ENCODE measurements at places on chromosomes 5 and 9.

DNA sequence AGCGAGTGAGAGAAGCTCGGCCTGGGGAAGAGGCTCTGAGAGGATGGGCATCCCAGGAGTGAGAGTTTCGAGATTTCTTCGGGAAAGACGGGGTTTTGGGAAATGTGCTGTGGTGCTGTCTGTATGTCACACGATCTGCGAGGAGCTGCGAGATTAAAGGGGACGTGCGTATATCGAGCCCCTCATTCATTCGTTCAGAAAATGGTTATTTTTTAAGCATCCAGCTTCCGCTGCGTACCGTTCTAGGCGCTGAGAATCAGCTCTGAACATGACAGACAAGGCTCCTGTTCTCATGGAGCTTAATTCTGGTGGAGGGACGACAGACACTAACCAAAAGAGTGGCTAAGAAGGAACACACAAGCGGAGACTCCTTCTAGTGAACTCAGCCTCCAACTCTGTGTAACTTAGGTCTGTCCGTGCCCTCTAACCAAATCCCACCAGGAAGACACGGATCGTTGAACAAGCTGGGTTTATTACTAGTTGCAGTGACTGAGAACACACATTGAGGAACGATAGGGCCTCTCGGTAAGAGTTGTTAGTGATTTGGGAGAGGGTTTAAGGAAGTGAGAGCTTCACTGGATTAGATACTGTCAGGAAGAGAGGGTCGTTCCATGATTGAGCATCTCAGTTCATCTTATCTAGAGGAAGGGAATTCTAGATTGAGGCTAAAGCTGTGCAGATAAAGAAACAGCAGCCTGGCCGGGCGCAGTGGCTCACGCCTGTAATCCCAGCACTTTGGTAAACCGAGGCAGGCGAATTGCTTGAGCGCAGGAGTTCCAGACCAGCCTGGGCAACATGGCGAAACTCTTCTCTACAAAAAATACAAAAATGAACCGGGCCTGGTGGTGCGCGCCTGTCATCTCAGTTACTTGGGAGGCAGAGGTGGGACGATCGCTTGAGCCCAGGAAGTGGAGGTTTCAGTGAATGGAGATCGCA, 1.0 kb upstream of the FBXW11 start:
- DNase-seq = no peak

GRCh38 chr5:176180339-176180738, 57.9 kb upstream of the SIMC1 start:
- no peak for DNase-seq

DNA sequence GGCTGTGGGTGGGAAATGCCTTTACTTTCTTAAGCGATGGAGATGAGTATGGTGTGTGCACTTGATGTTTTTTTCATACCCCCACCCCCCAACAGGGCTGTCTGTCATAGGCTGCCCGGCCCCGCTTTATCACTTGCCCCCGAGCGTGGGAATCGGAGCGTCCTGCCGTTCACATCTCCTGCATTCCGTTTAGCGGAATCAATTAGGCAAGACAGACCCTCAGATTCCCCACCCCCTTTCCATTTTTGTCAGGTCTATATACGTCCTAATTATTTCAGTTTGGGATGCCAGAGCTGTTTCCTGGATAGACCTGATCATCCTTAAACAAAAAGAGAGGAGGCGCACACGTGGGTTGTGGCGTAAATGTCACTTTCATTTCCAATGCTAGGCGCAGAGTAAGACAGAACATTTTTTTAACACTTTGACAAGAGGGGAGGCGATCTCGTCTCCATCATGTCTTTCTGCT, 217.2 kb downstream of the MEF2C start:
- DNase-seq = no peak

GRCh38 chr9:136510561-136510960, 27.7 kb upstream of the SEC16A start:
- DNase-seq = no peak

GRCh38 chr5:41109186-41109585, 38.0 kb upstream of the MROH2B start:
- DNase-seq = no peak

DNA sequence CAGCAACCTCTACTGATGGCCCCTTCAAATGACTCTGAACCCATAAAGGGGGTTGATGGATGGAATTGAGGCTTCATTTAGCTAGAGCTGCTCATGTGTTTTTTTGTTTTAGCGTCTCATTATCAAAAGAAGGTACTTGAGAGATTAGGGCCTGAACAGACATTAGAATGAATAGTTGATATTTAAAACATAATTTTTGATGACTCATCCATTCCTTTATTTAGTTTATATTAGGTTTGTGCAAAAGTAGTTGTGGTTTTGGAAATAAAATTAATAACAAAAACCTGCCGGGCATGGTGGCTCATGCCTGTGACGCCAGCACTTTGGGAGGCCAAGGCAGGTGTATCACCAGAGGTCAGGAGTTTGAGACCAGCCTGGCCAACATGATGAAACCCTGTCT, 485.9 kb downstream of the PSAT1 start:
- no peak for DNase-seq

DNA sequence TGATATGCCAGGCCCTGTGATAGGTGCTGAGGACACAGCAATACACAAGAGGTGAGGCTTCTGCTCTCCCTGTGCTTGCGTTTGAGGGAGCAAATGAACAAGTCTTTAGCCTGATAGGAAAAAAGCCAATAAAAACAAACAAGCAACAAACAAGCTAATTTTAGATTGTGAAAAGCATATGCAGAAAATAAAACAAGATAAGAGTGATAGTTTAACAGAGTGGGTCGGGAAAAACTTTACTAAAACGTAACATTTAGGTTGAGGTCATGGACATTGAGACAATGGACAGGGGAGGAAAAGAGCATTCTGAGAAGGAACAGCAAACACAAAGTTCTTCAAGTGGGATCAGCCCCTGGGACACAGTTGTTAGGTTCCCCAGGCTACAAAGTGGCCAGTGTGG, 4.3 kb downstream of the SMIM3 start:
- DNase-seq = no peak

- no peak for DNase-seq
Observed at GRCh38 chr9:75142202-75142601, 53.9 kb downstream of the OSTF1 start.

- no peak for DNase-seq
Observed at GRCh38 chr9:129569502-129570449, 51.1 kb downstream of the C9orf50 start.

GRCh38 chr9:6054280-6055099, 39.1 kb upstream of the RANBP6 start:
- DNase-seq = no peak

DNA sequence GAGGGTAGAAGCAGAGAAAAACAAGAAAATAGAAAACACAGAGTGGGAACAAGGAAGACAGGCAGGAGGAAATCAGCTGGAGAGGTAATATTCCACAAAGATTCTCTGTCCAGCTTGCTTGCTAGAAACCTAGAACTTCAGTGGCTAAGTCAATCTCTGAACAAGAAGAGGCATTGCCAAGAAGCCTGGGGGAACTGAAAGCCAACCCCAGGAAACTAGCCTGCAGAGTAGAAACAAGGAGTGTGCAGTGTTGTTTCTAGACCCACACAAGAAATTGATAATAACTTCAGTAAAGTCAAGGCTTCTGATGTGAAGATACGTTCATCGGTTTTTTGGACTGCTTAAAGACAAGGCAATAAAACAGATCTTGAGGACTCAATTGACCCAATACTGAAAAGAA, 234.5 kb upstream of the MAP3K1 start:
- DNase-seq = no peak

DNA sequence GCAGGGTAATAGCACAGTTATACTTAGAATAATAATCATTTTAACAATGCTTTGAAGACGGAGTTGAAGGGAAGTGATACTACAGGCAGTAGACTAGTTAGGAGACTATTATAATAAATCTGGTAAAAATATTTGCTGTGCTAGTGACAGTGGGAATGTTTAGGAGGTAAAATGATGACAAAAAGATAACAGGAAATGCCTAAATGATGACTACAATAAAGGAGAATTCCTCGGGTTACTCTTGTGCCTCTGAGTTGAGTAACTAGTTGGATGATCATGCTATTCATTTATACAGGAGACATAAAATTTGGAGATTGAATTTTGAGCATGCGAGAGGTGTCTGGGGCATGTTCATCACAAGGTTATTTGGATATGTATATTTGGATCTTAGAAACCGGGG, 32.2 kb upstream of the PAM start:
- no peak for DNase-seq

GRCh38 chr9:89611425-89611824, 6.6 kb downstream of the GADD45G start:
- DNase-seq = no peak

GRCh38 chr9:116027096-116027495, 126.5 kb upstream of the PAPPA start:
- no peak for DNase-seq

- DNase-seq = no peak
Observed at GRCh38 chr5:40623480-40624420, 56.0 kb upstream of the PTGER4 start.

DNA sequence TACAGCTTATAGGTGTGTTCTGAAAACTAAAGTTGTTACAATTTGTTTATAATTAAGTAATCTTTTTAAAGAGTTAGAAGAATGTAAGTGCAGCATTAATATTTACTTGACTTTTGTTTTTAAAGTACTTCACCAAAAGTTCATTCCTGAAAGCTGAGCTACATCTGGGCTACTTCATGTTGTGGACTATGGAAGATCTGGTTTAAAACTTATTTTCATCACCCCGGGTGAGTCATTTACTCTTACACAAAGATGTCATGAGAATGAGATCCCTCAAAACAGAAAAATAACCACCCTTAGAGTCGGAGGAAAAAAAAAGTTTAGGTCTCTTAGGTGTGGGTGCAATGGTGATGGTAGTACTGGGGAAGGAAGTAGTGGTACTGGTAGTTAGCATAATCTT, 5.1 kb downstream of the POU5F2 start:
- DNase-seq = no peak

GRCh38 chr9:127390563-127390962, 6.4 kb upstream of the SLC2A8 start:
- no peak for DNase-seq

GRCh38 chr9:108963459-108964143, 29.4 kb downstream of the ABITRAM start:
- no peak for DNase-seq

DNA sequence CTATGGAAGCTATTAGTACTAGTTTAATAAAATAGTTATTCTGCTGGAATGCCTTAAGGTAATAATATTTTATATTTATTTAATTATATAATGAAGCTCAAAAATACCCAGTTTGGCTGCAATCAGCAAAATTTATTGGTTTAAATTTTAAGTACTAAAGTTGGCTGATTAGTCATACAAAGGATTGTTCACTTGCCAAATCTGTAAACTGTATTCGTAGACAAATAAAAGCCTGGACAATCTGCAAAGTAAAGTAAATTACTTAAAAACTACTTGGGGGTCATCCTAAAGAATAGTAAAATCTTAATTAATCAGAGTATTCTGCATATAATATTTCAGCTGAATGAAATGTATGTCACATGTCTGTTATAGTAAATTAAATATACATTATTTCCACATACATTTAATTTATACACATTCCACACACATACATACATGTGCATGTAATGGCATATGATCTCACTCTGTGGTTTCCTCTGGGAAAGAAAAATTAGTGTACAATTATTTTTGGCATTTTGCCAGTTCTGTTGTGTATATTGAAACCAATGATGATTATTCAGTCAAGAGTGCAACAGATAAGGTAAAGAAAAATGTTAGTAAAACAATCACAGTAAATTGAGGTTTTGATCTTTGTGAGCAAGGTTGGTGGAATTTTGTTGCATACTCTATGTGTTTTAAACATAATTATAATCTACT, 455.9 kb downstream of the CDH9 start:
- DNase-seq = no peak

DNA sequence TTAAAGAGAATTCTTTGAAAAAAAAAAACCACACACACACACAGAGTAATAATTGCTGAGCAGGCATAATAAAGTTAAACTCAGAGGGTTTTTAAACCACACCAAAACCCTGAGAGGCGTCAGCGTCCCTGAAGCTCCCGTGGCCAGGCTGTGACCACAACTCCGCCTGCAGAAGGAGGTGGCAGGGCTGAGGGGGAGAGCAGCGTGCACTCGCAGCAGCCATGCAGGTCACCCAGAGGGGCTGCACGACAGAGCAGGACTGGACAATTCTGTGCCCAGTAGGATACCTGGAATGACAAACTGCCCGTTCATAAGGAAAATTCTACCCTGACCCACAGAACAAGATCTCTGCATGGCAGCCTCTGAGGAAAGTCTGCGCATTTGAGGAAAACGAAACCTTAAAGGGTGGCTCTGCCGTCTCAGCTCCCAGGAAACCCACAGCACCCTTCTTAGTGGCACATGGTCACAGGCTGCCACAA, 44.0 kb downstream of the ROR2 start:
- DNase-seq = no peak

DNA sequence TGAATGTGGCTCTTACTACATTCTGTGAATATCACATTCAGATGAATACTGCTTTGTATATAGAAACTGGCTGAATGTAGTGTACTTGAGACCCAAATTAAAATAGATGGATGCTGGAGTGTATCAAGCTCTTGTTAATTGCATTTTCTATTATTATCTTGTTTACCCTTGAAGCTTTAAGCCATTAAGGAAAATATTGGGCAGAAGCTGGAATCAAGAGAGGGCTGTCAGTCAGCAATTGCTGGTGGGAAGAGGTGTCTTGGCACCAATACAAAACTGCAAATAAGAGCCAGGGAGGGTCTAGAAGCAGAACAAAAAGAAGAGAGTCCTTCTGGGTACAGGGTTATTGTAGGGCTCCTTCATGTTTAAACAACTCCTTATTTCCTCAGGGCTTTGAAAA, 38.8 kb downstream of the MUSK start:
- no peak for DNase-seq

DNA sequence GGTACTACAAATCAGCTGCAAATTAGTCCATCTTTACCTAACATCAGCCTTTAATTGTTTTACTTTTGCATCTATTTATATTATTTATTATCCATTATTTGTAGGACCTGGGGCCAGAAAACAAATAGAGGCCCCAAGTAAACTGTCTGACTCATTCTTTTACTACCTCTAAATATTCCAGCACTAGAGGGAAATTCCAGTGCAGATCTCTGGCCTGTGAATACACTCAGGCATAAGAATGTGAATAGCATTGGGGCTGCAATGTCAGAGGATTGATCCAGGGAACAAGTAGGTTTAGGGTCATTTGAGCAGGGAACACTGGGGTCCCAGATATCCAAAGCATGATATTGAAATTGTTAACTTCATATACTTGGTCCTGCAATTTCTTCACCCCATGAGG, 176.6 kb upstream of the TYRP1 start:
- no peak for DNase-seq
